ENCODE measurements at places on chromosomes 7 and 10.

GRCh38 chr10:67602268-67602950 lies 93.6 kb downstream of the CTNNA3 start:
- DNase-seq: no peak

DNA sequence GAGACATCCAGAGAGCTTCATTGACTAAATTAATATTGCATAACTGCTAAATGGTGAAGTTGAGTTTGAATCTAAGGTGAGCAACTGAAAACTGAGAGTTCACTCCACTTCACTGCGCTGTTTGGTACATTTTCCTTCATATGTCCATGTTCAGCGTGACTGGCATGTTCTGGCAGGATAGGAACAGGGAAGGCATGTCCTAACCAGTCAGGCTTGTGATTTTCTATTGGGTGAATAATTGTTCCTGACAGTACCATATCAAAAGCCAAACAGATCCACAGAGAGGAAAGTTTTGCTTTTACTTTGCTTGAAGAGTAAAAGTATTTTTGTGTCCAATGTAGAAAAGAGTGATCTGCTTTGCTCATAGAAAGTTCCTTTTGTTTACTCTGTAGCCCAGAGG lies 53.2 kb downstream of the WDFY4 start:
- no peak for DNase-seq

DNA sequence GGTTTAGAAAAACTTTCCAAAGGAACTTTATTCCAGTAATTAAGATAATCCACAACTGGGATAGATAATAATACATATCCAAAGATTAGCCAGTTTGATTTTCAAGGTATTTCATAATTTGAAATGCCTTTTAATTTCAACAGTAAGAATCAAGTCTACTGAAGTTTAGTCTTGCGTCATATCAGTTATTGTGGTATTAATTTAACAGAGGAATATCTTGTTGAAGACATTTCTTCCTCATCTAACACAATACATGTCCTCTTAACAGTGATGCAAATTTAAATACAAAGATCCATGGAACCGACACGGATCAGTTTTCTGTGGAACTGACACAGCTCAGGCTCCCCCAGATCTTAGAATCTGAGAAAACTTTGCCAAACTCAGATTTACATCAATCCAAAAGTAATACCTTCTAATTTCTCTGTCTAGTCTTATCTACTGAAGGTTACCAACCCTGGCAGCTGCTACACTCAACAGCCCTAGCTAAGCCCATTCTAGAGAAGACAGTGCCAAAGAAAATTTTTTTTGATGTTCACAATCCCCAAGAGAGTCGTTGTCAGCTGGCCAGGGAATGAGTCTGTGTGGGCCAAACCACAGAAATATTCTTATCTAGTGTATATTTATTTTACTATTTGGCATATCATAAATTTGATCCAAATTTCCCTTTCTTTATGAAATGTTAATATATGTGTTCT lies 365.2 kb upstream of the MEOX2 start:
- DNase-seq: no peak

GRCh38 chr7:44285561-44285960 lies 39.8 kb downstream of the CAMK2B start:
- DNase-seq: no peak

DNA sequence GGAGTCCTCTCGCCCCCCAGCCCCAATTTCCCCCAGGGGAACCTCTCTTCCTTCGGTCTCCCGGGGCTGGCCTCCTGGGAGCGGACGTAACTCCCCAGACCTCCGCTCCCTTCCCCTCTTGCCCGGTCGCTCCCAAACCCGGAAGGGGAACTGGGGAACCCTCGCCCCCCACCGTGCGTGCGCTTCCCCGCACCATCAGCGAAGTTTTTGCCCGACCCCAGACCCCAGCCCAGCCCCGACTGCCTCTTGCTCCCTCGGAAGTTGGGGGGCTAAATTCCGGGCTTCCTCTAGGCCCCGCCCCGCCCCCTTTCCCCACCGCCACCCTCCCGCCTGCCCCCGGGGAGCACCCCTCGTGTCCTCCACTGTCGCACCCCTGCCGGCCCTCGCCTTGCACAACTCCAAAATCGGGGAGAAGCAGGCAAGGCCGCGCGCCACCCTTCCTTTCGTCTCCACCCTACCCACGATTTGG lies 436 bp downstream of the GNB2 start:
- peak; percentile 37 for DNase-seq

DNA sequence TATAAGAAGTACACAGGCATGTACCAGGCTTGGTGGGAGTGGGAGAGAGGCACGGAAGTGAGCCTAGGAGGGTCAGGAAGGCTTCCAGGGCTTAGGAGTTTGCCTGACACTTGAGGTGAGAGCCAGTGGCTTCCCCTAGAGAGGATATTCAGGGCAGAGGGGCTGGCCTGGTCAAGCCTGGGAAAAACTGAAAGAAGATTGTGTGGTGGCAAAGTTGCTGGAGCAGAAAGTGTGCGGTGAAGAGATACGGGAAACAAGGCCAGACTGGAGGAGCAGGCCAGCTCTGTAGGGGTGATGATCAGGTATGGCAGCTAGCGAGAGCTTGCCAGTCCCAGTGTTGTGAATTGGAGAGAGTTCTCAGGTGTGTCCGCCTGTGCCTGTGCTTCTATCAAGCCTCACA lies 129.9 kb downstream of the CCNY start:
- no peak for DNase-seq

DNA sequence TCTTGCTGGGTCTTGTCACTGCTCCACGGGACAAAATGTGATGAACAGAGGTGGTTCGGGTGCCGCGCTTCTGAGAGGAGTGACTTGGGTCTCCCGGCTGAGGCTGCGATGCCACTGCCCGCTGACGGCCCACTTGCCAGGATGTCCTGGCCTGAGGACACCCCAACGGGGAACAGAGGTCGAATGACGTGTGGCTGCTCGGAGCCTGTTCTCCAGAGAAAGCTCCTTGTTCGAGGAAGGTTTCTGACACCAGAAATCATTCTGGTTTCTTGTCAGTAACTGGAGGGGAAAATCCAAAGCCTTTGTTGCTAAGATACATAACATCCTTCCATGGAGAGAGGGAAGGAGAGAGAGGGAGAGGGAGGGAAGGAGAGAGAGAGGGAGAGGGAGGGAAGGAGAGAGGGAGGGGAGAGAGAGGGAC lies 236.4 kb downstream of the WDR37 start:
- DNase-seq: no peak
